ENCODE measurements at places on chromosomes 7 and 10.

DNA sequence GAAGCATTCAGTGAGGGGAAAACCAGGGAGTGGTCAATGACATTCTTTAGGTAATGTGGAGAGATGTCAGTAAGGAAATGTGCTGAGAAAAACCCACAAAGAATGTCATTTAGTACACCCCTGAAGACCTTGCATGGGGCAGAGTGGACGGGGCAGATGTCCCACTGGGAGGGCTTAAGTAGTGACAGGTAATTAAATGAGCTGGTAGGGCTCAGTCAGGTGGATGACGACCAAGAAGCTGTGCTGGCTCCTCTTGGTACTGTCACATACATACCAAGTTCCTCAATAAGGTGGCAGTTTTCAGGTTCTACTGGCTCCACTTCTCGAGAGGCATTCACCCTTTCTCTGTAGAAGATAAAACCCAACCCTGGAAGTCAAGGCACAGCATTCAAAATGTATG lies 1.8 kb downstream of the PON3 start:
- no peak for DNase-seq

DNA sequence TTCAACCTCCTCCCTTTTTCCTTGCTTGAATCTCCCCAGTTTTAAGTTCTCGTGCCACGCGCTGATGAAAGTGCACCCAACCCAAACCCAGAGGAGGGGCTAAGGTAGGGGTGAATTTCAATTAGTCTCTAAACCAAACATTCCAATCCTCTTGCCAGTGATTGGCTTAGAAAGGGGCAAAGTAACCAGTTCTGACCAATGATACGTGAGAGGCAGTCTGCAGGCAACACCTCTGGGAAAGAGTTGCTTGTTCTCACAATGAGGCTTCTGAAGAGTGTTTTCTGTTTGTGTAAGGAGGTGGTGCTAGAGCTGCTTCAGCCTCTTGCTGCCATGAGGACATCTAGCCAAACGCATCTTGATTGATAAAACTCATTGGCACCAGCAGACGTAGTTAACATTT lies 21.8 kb downstream of the SLC35G1 start:
- DNase-seq = no peak

DNA sequence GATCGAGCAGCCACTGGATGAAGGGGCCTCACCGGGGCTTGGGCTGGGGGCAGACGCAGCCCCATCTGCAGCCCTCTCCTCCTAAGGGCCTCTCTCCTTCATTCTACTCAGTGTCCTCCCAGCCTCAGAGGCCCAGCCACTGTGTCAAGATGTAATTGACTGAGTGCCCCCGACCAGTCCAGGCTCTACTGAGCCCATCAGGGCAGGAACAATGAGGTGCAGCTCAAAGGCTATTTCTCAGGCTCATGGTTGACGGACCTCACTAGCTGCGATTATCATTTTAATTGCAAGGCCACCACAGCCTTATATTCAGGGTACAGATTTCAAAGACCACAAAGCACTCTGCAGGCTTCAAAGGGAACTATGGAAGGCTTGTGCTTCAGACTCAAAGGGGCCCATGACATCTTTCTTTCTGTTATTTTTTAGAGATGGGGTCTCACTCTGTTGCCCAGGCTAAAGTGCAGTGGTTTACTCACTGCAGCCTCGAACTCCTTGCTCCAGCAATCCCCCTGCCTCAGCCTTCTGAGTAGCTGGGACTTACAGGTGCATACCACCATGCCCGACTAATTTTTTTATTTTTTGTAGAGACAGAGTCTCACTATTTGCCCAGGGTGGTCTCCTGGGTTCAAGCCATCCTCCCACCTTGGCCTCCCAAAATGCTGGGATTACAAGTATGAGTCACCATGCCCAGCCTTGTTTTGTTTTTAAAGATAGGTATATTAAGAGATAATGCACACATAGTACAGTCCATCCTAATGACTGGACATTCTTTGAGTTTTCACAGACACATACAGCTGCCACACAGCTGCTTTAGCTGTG lies 23.7 kb downstream of the SLC29A3 start:
- no peak for DNase-seq

DNA sequence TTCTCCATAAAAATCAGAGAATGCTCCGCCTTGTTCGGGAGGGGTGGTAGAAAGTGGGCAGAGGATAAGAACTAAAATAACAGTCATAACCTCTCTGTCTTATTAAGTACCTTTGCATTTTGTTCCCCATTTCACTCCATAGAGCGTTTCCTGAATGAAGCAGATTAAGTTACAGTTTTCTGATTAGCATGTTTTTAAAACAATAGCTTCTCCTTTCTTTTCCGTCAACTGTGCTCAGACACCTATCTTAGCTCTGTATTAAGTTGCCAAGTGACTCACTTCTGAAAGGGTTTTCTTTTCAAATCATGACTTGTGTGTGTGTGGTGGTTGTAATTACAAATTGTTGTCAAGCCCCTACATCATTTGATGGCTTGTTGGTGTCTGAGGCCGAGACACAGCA lies 1.4 kb downstream of the HABP2 start:
- DNase-seq = no peak

GRCh38 chr7:29969738-29970137 lies 19.9 kb downstream of the SCRN1 start:
- no peak for DNase-seq

Data from NCI-H2081 (cell line).